Esophagus squamous epithelium (tissue), 5 donors: ENCODE measurements at places on chromosomes 12 and 14.

DNA sequence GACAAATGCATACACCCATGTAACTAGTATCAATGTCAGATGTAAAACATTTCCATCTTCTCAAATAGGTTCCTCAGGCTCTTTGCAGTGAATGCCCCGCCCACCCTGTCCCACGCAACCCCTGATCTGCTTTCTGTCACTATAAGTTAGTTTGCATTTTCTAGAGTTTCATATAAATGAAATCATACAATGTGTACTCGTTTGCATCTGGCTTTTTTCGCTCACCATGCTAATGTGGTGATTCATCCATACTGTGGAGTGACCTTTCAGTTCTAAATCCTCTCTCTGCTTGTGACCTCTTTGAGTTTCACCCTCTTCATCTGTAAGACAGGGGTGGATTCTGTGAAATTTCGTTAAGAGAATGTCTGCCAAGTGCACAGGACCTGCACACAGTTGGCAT, 30.6 kb upstream of the MSI1 start:
- no peak for DNase-seq

DNA sequence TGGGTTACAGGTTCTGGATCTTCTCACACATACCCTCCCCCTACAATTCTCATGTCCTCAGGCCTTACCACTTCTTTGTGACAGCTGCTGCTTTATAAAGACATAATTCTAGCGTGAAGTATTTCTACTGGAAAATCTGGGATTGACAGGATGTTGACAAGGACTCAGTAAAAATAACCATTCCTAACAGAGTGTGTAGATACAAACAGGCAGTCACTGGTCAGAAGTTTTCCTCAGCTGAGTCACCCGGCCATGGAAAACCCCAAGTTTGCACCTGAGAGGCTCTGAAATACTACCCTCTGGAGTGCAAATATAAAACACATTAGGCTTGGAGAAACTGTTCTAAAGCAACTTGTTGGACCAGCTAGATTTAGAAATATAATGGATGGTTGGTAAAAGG, 54.4 kb downstream of the SPPL3 start:
- no peak for DNase-seq

DNA sequence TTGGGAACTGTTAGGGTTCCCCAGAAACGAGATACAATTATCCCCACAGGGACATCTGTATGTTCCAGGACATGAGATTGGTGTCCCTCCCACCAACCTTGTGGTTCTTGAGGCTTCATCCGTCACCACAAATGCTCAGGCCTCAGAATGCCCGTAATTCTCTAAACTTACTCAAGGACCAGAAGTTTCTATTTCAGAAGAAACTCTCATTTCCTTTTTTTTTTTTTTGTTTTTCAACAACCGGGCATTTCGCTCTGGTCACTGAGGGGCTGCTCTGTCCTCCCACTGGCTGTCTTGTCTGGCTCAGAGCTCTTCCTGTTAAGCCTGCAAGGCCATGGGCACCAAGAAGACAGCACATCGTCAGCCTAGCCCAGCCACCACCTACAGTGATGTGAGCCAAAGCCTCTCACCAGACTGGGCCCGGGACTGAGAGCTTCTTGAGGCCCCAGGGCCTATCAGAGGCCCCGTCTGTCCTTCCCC, 36.2 kb downstream of the VDR start:
- no peak for DNase-seq

GRCh38 chr14:81517798-81518398, 15.8 kb downstream of the SEL1L start:
- DNase-seq: no peak
